Hindlimb muscle (tissue), 1 donor: ENCODE measurements at places on chromosomes 6 and 20. TPM values are rescaled to one million over a fixed set of nuclear protein-coding genes. Genes with fewer than 3 reads are reported as not detected.
A peak's percentile ranks its signal among the peaks of the same experiment; 100 is the strongest.

PDYN gene
- not detected for polyA plus RNA-seq

CCN6 gene
- 0.28 TPM for polyA plus RNA-seq

RAET1E gene
- polyA plus RNA-seq: 0.45 TPM

MOCS1 gene
- polyA plus RNA-seq: 8.6 TPM

BPIFA3 gene
- polyA plus RNA-seq: not detected

OXT gene
- 0.50 TPM for polyA plus RNA-seq

SPATS1 gene
- polyA plus RNA-seq: not detected

BACH2 gene
- 6.0 TPM for polyA plus RNA-seq

PXDC1 gene
- polyA plus RNA-seq: 19.6 TPM

AGER gene
- polyA plus RNA-seq: 6.7 TPM

BANF2 gene
- not detected for polyA plus RNA-seq

EYA2 gene
- polyA plus RNA-seq: 2.7 TPM

GRCh38 chr20:45100563-45101245 is at the start of gene KCNS1:
Gene KCNS1 (minus strand): TSS chr20:45101127. CDS start chr20:45099236, 1,891 bp downstream.
- no peak for DNase-seq

GRCh38 chr20:38590676-38591473 is 9.9 kb downstream of the ADIG start:
- no peak for DNase-seq

- DNase-seq: no peak
These were observed 31.2 kb downstream of the GCNT2 start for GRCh38 chr6:10552270-10552810.

- no peak for DNase-seq
These were observed 1.3 kb upstream of the NKAIN2 start for GRCh38 chr6:123802351-123802696.

- DNase-seq: no peak
These were observed 6.9 kb upstream of the SUMO4 start for GRCh38 chr6:149393002-149393679.

DNA sequence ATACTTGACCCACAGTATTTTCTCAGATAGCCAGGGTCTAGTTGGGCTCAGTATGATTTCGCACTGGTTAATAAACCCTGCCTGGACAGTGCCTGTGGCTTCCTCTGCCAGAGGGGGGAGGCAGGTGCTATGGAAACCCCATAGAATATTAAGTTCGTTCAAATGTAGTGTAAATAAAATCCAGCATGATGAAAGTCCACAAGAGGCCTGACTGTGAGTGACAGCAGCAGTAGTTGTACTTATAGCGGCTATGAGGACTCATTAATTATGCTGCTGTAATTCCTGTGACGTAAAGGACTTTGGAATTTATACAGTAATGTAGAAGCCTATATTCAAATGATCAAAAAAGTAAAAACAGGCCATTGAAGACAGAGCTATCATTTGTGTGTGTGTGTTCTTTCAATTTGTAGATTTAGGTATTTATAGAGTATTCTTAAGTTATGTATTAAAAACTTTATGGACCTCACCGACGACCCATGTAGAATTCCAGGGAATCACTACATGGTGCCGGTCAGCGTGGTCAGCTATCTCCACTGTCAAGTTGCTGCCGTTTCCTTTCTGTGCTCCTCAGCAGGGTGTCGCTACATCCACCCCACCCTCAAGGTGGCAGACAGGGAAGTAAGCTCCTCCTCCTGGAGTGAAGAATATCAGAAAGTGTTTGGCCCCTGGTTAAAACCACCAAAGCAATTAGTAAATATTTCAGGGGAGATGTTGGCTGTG is 10.0 kb downstream of the PYGB start:
- no peak for DNase-seq

- peak; percentile 7 for DNase-seq
These were observed 26.1 kb upstream of the NKAIN2 start for GRCh38 chr6:123777563-123777962.

- no peak for DNase-seq
These were observed 4.7 kb downstream of the STAU1 start for GRCh38 chr20:49183444-49183843.

DNA sequence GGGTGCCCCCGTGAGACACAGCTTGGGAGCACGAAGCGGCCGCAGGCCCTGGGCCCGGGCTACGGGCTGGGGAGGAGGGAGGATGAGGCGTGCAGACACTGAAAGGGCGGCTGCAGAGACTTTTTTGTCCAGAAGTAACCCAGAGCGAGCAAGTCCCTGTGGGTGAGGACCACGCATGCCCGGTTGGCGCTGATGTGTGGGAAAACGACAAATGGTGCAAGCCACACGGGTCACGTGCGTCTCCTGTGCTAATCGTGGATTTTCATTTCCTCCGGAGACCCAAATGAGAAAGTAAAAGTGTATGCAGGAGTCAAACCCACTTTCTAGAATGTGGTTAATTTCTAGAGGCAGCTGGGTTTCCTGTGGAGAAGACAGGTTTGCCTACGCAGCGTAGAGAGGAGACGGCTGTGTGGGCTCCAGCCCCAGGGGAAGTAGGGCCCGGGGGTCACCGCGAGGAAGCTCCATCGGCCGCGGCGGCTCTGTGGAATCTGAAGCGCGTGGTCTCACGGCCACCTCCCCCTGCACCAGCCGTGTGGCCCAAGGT is 19.0 kb downstream of the DLL1 start:
- no peak for DNase-seq

DNA sequence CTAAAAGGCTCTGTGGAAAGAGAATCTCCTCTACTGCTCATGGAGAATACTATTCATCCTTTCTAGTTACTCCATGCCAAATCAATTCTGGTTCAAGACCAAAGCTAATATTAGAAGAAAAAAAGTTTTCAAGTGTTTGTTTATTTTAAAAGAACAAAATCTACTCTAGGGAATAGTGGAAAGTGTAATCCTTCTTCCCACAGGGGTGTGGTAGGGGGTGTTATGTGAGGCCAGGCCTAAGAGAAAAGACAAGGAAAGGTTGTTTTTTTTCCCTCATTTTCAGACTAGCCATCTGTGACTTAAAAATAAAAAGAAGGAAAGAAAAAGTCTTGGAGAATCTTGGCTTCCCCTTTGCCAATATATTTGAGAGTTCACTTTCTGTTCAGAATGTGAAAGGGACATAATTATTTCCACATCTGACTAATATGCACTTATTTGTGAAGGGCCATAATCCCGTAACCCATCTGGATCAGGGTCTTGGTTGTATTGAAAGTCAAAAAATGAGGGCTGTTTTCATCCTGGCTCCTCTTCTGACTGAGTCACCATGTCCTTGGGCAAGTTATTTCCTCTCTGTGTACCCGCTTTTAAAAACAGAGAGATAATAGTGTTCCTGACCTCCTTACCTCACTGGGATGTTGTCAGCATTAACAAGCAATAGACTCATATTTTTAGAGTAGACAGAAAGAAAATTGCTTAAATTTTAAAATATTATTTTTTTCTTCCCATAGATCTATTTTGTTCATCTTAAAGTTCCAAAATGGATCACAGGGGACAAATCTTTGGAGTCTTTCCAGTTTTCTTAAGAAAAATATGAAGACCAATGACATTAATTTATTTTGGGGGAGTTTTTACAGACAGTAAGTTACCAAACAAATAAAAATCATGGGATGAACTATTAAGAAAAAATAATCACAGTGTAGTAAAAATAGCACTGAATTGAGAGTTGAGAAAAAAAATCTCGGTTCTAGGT is 233.7 kb downstream of the IBTK start:
- peak; percentile 32 for DNase-seq

GRCh38 chr20:44247131-44247571 is at the start of gene GDAP1L1:
Gene GDAP1L1 (plus strand): TSS chr20:44247308. CDS start chr20:44247335, 27 bp downstream.
- no peak for DNase-seq

- no peak for DNase-seq
These were observed 27.9 kb downstream of the SNX14 start for GRCh38 chr6:85565736-85566135.

DNA sequence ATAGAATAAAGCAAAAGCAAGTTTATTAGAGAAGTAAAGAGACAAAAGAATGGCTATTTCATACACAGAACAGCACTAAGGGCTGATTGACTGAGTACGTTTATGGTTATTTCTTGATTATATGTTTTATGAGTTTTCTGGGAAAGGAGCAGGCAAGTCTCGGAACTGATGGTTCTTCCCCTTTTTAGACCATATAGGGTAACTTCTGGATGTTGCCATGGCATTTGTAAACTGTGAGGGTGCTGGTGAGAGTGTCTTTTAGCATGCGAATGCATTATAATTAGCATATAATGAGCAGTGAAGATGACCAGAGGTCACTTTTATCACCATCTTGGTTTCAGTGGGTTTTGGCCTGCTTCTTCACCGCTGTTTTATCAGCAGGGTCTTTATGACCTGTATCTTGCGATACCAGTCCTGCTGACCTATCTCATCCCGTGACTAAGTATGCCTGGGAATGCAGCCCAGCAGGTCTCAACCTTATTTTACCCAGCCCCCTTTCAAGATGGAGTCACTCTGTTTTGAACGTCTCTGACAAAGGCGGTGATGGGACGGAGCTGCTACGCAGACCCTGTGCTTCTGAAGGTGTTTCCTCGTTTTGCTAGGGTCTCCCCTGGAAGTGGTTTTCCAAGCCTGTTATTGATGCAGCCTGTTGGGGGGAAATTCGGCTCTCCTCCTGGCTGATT is 45.4 kb upstream of the BMP6 start:
- DNase-seq: no peak

GRCh38 chr6:52016915-52017748 is 70.3 kb downstream of the PKHD1 start:
- DNase-seq: no peak

DNA sequence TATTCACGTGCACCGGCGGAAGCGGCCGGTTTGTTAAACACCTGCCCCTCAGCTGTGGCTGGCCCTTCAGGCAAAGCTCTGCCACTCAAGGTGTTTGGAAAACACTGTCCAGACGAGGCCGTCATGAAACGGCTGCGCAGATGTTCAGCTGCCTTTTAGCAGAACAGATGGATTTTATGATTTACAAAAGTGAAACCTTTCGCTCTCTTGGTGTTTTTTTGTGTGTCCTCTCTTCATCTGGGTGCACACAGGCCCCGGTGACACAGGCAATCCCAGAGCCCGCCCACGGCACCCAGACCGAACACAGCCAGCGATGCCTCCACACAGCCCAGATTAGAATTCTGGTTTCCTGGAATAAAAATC is 397.0 kb downstream of the SMOC2 start:
- no peak for DNase-seq

DNA sequence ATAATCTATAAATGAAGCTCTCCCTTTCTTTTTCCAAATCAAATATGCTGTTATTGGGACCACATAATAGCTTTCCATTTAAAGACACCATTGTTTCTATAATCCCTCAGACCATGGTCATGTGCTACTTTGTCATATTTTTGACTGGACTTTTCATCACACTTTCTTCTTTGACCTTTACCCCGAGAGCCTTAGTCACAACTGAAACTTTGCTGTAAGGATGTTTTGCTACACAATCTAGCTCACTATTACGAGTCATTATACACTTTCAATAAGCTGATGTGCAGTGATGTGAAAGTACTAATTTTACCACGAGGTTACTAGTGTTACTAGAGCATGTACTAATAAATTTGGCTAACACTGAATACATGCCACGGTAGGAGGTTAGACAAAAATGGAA is 367.2 kb upstream of the RUNX2 start:
- no peak for DNase-seq

DNA sequence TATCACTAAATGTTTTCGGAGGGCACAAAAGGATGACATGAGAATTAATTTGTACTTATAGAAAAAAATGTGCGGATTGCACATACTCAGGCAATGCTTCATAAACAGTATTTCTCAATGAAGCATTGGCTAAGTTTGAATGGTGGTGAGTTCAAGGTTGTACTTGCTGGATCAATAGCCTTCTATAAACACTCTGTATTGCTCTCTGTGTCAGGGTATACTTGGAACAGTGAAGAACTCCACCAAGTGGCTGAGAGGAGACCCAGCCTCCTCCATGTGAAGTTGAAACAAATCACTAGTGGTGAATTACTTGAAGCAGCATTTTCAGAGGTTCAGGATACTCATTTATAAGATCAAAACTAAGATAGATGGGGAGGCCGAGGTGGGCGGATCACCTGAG is 360.6 kb downstream of the RIMS1 start:
- no peak for DNase-seq

GRCh38 chr6:156396791-156397418 is 380.3 kb upstream of the ARID1B start:
- no peak for DNase-seq
